ENCODE measurements at places on chromosomes 11 and 22.

GRCh38 chr22:46773076-46773475, 10.6 kb downstream of the TBC1D22A start:
- no peak for DNase-seq

DNA sequence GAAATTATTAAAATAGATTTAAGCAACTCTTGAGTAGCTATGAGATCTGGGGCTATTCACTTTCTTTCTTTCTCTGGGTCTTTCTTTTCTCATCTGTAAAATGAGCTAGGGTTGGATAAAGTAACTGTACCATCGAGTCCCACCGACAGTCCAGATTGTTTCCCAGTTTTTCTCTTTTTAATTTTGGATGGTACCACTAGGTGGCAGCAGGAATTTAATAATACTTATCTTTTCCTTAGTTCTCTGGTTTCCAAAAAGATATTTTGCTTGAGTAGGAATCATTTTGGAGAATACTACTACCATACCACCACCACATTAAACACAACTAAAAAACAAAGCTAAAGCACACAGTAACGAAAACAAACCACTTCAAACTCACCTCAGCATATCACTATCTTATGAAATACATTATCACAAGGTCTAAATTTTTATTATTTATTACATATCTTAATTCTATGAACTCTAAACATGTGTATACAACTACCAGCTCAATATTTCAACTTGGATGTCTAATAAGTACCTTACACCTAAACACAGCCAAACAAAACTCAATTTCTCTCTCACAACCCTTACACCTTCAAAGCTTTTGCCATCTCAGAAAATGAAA, 584.0 kb downstream of the KCNA4 start:
- no peak for DNase-seq

DNA sequence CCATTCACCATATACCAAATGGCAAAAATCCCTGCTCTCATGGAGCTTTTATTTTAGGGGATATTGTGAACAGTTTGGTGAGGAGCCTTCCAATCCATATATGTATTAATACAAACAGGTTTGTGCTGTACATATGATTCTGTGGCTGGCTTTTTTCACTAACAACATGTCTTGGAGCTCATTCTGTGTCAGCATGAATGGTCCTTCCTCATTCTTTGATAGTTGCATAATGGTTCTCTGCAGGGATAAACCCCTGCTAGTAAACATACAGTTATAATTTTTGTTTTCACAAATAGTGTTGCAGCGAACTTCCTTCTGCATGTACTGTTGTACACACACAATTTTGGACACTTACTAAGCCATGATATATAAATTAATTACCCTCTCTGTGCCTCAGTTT, 8.3 kb downstream of the PRR5L start:
- no peak for DNase-seq

DNA sequence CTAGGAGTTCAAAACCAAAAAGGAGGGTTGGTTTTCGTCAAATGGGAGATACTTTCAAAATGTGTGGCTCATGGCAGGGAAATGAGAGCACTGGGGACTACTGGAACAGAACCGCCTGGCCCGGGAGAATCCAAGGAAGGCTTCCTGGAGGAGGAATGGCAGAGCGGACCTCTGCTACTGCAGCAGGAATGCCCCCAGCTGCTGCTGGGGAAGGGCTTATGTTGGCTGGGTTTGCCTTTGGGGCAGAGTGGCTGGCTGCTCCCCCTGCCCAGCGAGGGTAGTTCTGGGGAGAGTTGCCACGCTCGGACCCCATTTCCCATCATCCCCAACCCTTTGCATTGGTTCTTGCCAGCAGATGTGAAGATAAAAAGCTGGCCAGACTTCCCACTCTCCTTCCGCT, 10.6 kb upstream of the APOBEC3A start:
- DNase-seq, result no peak

DNA sequence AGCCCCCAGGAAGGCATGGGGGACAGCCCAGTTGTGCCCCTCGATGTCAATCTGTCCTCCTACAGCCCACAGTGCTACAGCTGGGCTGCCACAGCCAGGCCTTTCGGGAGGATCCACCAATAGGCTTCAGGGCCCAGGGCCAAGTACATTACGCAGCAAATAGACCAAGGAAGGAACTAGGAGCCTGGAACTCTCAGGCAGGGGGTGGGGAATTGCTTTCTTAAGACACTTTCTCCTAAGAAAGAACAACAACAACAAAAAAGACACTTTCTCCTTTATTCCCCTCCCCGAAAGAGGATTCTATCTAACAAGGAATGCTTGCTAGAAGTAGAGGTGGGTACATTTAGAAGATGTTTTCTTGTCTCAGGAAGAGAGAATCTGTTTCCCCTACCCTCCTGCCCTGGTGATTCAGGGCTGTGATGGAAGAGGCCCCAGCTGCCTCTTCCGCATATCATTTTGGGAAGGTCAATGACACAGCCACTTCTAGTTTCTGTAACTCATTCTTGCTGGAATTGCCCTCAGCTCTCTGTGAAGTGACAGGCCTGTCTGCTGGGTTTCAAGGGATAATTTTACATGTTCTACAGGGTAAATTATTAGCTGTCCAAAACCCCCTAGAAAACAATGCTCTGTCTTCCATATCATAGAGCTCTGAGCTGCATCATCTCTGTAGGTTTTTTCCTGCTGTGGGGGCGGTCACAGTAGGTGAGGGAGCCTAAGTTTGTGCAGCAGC, 6.0 kb upstream of the MALAT1 start:
- peak; percentile 80 for DNase-seq

GRCh38 chr11:61045271-61045670, 57.0 kb upstream of the CD5 start:
- no peak for DNase-seq

GRCh38 chr11:16917941-16918340, 96.3 kb downstream of the PLEKHA7 start:
- no peak for DNase-seq

- DNase-seq, result no peak
These were observed 343.0 kb upstream of the NCAM1 start for GRCh38 chr11:112617977-112618826.

DNA sequence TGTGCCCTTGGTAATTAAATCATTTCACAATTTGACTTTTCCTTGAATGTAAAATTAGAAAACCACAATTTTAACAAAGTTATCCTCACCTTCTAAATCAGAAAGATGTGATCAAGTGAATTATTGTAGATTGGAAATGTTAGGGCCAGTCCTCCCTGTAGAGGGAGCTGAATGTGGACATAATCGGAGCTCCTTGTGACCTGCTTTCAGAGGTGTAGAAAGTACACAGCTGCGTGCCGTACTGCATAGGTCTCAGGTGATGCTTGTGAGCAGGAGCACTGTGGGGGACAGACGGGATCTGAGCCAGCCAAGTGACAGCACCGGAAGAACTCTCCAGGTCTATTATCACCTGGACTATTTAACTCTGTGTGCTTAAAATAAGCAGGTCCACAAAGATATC, 338.0 kb downstream of the AASDHPPT start:
- no peak for DNase-seq

DNA sequence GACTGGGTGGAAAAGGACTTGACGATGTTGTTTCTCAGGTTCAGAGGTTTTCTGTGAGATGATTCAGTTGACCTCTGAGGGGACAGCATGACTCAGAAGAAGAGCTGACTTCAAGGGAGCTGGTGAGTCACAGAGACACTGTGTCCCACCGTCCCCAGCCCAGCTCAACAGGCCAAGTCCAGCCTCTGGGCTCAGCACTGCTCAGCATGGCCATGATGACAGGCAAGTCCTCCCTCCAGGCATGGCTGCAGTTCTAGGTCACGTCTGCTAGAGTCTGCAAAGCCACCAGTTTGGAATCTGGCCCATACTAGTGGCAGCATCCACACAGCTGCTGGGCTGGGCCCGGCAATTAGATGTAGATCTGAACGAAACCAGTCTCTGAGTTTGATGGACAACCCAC, 12.9 kb downstream of the TRIM29 start:
- peak; percentile 5 for DNase-seq

DNA sequence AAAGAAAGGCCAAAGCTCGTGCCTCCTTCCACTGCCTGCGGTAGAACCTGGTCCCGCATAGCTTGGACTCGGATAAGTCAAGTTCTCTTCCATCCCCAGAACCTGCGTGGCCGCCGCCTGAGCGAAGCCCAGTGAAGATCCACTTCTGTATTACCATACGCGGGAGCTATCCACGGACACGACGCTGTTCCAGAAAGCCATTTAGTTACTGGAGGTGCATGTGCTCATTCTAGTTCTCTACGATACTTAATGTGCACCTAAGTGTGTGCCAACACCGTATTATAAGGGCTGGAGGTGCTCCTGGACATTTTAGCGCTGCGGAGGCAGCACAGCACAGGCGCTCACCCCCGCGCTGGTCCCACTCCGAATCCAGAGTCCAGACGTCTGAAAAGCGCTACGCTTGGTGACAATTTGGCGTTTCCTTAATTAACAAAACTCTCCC, 1.4 kb downstream of the WT1 start:
- no peak for DNase-seq

- DNase-seq, result no peak
These were observed 20.7 kb upstream of the CDC42EP2 start for GRCh38 chr11:65293909-65294381.

- no peak for DNase-seq
These were observed 2.6 kb upstream of the PATL1 start for GRCh38 chr11:59671471-59671870.

DNA sequence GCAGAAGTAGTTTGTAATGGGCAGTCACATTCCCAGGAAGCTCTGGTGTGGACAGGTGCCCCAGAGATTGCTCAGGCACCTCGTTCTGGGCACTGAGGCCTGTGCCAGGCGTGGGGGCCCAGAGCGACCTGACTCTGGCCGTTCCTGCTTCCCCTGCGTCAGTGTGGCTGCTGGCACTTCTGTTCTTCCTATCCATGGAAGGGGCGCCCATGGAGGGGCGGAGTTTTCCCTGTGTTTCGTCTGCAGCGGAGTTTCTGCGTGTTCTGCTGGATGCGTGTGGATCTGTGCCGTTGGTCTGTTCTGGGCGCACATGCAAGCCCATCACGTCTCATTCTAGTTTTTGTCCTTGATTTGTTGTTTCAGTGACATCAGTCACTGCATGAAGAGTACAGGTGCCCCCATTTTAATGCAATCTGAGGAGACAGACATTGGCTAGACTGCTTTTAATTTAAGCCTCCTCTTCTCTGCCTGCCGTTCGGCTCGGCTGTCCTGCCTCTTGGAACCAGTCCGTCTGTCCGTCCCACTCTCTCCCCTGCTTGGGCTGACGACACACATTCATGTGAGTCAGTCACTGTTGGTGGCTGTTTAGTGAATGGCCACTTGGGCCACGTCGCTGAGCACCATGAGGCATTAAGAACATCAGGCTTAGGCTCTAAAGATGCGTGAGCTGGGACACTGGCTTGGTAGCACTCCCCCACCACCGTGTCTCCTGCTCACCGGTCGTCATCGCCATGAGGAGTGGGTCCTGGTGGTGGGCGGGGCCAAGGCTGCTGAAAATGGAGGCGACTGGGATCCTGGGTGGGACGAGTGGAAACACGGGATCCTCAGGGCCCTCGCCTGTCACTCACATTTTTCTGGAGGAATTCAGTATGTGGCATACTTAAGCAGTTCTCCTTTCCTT, 255.8 kb downstream of the TBC1D22A start:
- DNase-seq, result no peak

- DNase-seq, result no peak
These were observed 816 bp upstream of the PLEKHA7 start for GRCh38 chr11:17014833-17015626.

DNA sequence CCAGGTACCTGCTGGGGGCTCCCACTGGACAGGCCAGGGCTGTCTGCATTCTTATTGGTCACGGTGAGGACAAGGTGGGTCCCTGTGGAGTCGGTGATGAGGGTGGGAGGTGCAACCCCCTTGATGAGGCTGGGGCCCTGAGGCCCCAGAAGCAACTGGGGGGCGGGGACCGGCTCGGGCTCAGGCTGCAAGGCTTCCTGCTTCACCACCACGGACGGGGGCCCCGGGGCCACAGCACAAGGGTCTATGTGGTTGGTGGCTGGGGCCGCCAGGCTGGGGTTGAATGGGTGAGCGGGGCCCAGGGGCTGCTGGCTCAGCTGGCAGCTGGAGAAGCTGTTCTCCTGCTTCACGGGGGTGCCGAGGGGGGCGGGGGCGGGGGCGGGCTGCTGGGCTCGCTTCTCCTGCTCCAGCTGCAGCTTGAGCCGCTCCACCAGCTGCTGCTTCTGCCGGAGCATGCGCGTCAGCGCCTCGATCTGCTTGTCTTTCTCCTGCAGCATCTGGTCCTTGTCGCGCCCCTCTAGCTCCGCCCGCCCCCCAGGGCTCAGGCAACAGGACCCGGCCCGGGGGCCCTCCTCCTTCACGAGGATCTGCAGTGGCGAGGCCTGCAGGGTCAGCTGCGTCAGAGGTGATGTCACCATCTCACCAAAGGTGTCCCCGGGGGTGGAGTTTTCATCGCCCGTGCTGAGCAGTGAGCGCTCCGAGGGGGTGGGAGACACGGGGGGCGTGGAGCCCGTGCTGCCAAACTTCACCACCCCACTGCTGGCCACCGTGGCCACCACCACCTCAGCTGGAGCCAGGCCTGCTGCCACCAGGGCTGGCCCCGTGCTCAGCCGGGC, 48.2 kb downstream of the SGSM3 start:
- peak; percentile 33 for DNase-seq

- DNase-seq, result peak; percentile 20
These were observed at the start of gene KCNA4 for GRCh38 chr11:30016588-30017363. Gene KCNA4, minus strand, starts transcription at chr11:30017030. Its CDS starts 4,352 bp downstream, at chr11:30012678.

DNA sequence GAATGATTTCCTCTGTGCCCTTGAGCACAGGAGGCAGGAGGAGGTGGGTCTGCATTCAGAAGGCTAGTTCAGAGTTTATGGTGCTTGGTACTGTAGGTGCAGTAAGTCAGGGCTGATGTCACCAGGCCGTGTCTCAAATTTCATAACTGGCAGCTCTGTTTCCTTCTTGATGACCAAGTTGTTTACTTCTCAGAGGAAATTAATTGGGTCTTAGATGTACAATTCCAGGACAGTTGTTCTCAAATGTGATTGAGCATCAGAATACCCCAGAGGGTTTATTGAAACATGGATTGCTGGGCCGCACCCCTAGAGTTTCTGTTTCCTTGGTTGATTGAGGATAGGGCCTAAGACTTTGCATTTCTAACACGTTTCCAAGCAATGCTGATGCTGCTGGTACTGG, 6.2 kb downstream of the AMOTL1 start:
- no peak for DNase-seq

DNA sequence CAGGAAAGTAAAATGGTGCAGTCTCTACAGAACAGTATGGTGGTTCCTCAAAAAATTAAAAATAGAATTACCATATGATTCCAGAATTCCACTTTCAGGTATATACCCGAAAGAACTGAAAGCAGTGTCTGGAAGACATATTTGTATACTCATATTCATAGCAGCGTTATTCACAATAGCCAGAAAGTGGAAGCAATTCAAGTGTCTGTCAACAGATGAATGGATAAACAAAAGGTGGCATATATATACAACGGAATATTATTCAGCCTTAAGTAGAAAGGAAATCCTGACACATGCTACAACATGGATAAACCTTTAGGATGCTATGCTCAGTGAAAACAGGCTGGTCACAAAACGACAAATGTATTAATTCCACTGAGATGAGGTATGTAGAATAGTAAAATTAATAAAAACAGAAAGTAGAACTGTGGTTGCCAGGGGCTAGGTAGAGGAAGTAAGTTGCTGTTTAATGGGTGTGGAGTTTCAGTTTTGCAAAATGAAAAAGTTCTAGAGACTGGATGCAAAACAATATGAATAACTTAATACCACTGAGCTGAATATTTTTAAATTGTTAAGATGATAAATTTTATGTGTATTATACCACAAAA, 14.5 kb downstream of the SAA1 start:
- no peak for DNase-seq

Data from fibroblast of skin of abdomen (primary cell).